ENCODE measurements at places on chromosomes 11 and 22.
A peak's percentile ranks its signal among the peaks of the same experiment; 100 is the strongest.

- no peak for DNase-seq
These were observed 117.8 kb downstream of the PDE2A start for GRCh38 chr11:72556433-72556832.

DNA sequence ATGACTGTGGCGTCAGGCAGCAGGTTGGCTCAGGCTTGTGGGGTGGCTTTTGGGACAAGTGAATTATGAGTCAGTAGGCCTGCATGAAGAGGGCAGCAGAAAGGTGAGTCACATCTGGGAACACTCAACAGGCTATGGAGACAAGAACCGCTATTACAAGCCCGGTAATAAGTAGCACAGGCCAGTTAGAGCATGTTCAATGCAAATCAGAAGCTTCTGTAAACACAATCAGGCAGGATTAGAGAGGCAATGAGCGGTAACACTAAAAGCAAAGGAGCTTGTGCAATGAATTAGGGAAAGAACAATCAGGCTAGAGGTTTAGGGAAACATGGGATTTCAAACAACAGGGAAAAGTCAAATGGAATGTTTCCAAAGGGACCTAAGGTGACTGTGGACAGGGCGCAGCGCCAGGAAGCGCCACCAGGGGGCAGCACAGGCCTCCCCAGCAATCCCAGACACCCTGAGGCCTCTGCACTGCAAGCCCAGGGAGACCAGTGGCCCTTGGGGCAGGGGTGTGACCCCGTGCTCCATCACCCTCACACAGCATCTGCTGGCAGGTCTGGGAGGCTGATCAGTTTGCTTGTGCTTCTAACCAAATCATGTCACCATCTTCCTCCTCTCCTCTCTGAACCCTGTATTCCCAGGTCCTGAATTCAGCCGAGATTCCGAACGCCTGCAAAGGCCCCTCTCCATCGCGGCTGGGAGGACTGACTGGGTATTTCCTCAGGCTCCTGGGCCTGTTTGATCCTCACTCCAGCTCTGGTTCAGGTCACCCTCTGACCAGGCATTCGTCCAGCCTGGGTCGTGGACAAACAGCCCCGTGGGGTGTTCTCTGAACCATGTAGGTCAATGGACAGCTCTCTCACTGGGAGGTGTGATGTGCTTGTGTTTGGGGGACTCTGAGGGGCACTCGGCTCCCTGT, 50.0 kb downstream of the C11orf58 start:
- DNase-seq = peak; percentile 29

DNA sequence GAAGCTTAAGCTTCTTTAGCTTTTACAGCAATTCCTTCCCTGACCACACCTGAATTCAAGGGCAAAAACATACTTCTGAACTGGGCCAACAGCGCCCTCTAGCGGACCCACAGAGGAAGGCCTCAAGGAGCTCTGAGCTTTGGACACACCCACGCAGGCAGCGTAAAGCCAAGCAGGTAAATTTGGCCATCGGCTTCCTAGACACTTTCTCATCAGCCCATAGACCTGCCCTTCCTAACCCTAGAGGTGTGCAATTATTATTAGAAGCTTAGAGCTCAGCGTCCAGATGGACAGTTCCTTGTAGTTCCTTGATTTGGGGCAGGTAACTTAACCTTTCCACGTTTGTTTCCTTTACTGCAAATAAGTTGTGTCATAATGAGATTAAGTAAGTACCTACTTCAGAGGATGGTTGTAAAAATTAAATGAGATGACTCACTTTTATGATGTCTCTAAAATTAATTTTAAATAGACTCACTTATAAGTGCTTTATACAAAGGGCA, 25.7 kb upstream of the HMGXB4 start:
- DNase-seq = peak; percentile 34

- DNase-seq = no peak
These were observed 4566.7 kb upstream of the OR11H1 start for GRCh38 chr22:10961043-10961860.

DNA sequence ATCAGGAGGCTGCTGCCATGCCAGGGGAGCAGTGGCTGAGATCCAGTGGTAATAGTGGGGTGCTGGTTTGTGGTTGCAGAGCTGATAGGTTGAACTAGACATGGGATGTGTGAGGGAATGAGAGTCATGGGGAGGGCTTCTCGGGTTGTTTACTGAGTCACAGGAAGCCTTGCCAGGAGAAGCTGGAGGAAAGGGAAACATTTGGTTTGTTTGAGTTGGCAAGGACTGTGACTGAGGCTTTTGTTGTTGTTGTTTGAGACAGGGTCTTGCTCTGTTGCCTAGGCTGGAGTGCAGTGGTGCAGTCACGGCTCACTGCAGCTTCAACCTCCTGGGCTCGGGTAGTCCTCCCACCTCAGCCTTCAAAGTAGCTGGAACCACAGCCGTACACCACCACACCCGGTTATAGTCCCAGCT, 49.3 kb downstream of the CABIN1 start:
- DNase-seq = no peak

DNA sequence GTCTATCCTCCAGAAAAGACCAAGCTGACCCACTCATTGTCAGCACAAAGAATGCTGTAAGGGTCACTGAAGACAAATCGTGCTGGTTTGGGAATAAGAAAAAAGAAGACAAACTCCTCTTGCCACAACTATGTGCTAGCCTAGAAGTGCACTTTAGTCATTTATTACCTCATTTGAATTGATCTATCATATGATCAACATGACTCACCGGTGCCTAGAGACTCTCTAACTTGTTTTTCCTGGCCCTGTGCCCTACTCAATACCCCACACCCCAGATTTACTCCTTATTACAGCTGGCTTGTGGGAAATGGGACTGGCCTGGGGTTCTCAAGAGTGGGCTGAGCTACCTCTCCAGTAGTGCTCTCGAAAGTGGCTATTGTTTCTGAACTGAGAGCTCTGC, 35.9 kb upstream of the HORMAD2 start:
- no peak for DNase-seq

DNA sequence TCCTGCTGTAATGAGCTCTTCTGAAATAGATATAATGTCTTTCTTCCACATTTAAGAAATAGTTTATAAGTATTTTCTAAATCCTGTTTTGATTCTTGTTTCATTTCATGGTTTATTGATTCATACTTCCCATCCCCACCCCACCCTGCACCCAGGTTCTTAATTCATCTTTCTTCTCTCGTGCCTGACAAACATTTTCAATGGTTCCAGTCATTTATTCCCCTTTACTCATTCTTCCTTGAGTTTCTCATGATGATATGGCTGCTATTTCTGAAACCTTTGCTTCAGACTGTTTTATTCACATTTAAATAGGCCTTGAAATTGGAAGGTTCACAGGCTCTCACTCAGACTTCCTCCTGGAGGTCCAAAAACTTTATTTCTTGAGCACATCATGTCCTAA, 142.9 kb downstream of the SPON1 start:
- DNase-seq = no peak

- DNase-seq = no peak
These were observed 66.7 kb downstream of the SEZ6L start for GRCh38 chr22:26235792-26236487.

- DNase-seq = no peak
These were observed 16.9 kb downstream of the RTCB start for GRCh38 chr22:32395107-32395506.

DNA sequence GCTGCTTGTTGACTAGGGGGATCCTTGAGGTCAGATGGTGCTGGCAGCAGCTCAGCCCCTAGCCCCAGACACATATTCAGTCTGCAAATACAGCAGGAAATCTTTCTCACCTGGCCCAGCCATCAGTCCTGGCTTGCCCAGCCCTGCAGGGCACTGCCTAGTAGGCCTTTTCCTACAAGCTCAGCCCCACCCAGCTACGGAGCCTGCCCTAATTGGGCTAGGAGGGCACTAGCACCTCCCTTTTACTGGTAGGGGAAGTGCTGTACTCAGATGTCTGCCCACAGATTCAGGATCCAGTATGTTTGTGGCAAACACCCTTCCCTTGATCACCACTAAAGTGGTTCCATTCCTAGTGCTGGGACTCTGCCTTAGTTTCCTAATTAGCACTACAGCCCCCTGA, 257.1 kb upstream of the CADM1 start:
- no peak for DNase-seq

GRCh38 chr22:33785283-33785968, 134.8 kb downstream of the LARGE1 start:
- DNase-seq = no peak

DNA sequence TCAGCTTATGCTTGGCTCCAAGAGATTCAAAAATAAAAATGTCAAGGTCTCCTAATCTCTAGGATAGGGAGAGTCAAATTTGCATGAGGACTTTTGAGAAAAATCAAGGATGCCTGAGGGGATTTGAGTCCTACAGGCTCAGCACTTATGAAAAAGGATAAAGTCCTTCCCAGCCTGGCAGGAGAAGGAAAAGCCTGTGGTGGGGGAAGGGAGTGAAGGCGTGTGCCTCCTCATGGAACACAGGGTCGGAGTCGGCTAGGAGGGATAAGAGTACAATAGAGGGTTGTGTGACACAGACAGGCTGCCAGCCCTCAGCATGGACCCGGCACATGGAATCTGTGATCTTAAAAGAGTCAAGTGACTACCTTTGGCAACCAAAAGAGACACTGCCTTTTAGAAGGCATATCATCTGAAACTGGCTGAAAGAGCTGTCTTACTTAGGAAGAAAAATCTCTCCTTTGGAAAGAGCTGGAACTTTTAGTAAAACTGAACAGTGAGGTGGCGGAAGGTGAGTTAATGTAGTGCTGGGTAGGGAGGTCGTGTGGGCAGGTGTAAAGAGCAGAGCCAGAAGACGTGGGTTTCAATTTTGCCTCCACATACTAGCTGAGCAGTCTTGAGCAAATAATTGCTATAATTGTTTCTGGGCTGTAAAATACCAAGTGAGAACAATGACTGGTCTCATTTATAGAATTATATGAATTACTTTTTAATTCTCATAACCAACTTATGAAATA, 58.8 kb upstream of the RDX start:
- no peak for DNase-seq

DNA sequence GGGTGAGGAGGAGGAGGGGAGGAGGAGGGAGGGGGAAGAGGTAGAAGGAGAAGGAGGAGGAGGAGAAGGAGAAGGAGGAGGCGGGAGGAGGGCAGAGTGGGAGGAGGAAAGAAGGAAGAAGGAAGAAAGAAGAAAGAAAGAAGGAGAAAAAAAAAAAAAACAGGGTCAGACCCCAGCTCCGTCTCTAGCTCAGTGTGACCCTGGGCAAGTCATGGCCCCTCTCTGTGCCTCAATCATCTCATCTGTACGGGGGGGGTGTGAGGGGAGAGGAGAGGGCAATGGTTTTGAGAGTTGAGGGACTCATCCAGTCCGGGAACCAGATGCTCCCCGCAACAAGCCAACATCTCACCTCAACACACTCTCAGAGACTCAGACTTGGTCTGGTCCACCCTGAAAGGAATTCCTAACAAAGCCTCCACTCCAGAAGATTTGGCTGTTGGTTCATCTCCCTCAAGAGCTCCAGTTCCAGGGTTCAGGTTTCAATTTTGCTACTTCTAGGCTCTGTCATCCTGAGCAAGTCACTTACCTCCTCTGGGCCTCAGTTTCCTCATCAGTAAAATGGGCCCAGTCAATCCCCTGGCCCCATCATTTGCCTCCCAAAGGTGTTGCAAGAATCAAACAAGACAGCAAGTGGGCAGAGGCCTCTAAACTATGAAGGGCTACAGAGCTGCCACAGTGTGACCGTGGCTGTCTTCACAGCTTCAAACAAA, 7.7 kb downstream of the CARD10 start:
- no peak for DNase-seq

GRCh38 chr11:121596195-121597155, 143.7 kb upstream of the SORL1-AS1 start:
- DNase-seq = no peak

- no peak for DNase-seq
These were observed 58.6 kb upstream of the HMGXB4 start for GRCh38 chr22:35198738-35199137.

DNA sequence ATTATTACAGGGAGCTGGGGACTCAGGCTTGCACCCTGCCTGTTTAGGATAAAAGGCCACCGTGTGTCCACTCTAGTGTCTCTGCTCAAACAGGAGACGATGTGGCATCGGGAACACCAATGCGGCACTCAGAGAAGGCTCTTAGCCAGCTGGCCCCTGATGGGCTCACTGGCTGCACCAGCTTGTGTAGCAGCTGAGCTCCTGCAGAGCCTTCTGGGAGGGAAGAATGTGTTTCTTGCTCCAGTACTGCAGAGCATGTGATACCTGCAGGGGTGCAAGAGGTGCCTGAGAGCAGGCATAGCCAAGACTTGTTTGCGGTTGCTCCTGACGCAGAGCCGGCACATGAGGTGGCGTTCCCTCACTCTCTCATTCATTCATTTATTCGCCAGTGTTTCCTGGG, 44.4 kb upstream of the KCNQ1OT1 start:
- no peak for DNase-seq

- no peak for DNase-seq
These were observed 67.3 kb downstream of the PTPRJ start for GRCh38 chr11:48047616-48048015.

DNA sequence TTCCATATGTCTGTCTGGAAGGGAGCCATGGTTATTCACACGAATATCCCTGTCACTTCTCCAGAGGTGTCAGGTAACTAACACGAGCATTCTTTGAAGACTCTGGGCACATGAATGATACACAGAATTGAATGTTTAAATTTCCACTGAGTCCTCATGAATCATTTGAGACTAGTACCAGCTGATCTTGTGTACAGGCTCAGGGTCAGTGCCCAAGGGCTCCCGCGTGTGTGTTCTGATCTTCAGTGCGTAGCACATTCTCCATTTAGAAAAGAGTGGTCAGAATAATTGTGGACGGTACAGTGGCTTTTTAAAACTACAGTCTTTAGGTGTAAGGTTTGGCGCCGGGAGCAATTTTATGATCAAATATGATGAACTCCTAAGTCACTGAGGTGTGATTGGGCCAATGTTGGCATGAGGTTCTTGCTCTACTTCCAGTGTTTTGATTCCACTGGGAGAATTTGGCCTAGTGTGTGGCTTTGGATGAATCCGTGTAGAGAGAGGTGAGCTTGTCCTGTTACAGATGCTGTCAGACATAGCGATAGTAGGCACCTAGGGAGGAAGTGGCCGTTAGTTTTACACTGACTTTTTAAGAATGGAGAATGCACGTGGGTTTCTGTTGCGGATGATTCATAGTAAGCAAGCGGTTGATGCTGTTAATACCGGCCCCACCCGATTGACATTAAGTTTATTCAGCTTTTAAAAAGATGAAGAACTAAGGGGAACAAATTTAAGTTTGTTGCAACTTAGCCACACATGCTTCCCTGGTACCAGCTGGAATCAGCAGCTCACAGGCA, 22.2 kb downstream of the NUP50 start:
- DNase-seq = no peak

GRCh38 chr22:40196628-40197360, 19.1 kb downstream of the TNRC6B start:
- peak; percentile 23 for DNase-seq

- no peak for DNase-seq
These were observed 14.5 kb upstream of the TPP1 start for GRCh38 chr11:6633422-6634408.

GRCh38 chr11:96339706-96340554, 3.1 kb downstream of the MAML2 start:
- DNase-seq = no peak

All from stimulated activated CD4-positive, alpha-beta T cell treated with anti-CD3 and anti-CD28 coated beads, TNF-alpha, amount 100 ng/mL, for 24 hours (primary cell).